GM23248 (cell line): ENCODE measurements at places on chromosomes 5 and 9.

- DNase-seq, result no peak
These were observed 132.2 kb upstream of the PTGER4 start for GRCh38 chr5:40547557-40547956.

GRCh38 chr5:103260951-103261350 is 2.4 kb downstream of the MACIR start:
- DNase-seq, result no peak

- peak; percentile 95 for DNase-seq
These were observed 15.6 kb upstream of the IRF1 start for GRCh38 chr5:132506094-132506692.

- no peak for DNase-seq
These were observed 265.3 kb downstream of the DOCK8 start for GRCh38 chr9:479971-480350.

- DNase-seq, result peak; percentile 20
These were observed 49.9 kb upstream of the JAK2 start for GRCh38 chr9:4935001-4935672.

DNA sequence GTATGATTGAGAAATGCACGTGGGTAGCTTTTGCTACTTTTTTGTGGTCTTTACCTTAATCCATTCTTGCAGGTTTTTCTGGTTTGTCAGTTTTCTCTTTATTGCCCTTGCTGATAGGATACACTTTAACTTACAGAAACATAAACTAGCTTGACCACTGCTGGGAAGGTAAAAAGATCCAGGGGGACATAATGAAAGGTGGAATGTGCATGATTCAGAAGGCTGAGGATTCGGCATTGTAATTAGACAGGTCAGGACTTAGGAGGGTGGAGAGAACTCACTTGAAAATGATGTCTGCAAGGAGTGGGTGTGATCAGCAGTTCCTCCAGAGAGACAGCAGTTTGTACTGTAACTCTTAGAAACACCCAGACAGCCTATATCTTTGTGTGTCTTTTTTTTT is 19.8 kb upstream of the TXNDC8 start:
- DNase-seq, result no peak

DNA sequence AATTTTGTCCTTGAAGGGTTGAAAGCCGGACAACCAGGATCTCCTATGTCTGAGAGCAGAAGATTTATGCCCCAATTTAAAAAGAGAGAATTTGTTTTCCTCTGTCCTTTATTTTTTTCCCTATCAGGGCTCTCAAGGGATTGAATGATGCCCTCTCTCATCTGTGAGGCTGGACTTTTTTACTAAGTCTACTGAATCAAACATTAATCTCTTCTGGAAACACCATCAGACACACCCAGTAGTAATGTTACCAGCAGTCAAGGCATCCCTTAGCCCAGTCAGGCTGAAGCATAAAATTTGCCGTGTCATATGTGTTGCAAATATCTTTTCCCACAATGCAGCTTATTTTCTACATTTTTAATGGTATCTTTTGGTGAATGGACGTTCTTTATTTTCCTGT is 1497.9 kb downstream of the MAT2B start:
- no peak for DNase-seq

DNA sequence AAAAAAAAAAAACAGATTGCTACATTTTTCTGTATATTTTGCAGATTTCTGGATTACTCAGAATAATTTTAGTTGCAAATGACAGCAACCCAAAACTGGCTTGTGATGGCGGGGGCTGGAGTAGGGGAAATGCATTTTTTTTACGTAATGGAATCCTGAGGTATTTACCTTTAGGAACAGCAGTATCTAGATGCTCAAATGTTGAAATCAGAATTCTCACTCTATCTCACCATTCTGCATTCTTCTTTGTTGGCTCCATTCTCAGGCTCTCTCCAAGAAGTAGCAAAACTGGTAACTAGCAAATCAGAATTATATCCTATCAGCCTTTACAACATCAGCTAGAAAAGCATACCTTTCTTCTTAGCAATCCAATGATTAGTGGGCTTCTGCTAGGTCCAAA is 554.3 kb downstream of the PRELID2 start:
- no peak for DNase-seq

- no peak for DNase-seq
These were observed 36.8 kb upstream of the ZNF354A start for GRCh38 chr5:178766936-178767912.

DNA sequence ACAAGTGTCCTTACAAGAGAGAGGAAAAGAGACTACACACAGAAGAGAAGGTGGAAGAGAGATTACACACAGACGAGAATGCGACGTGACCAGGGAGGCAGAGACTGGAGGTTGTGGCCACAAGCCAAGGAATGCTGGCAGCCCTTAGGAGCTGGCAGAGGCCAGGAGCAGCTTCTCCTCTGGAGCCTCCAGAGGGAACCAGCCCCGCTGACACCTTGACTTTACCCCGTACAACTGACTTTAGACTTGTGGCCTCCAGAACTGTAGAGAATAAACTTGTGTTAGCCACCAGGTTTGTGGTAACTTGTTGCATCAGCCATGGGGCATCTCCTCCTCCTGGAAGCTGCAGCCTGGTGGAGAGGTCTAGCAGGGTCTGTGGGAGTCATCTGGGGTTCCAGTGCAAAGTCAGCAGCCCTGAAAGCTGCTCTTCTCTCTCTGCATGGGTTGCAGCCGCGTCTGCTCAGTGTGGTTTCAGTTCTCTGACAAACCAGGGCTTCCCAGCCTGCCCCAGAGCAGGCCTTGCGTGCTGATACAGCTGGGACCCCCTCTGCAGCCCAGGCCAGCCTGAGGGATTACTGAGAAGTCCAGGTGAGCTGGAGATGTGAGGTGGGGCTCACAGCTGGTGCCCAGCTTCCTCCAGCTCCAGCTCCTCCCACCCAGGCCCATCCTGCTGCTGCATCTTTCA is 30.8 kb upstream of the CNOT6 start:
- no peak for DNase-seq

- no peak for DNase-seq
These were observed 120.6 kb upstream of the SARDH start for GRCh38 chr9:133858771-133859170.

- peak; percentile 38 for DNase-seq
These were observed 77.1 kb downstream of the HOMER1 start for GRCh38 chr5:79436821-79437220.

- DNase-seq, result no peak
These were observed 34.7 kb downstream of the INSL4 start for GRCh38 chr9:5265939-5266338.

GRCh38 chr5:11378461-11378860 is 525.8 kb downstream of the CTNND2 start:
- DNase-seq, result no peak

GRCh38 chr9:109912726-109913460 is 132.9 kb downstream of the PALM2AKAP2 start:
- peak; percentile 85 for DNase-seq

- no peak for DNase-seq
These were observed 52.2 kb upstream of the ANGPTL2 start for GRCh38 chr9:127174386-127175318.

GRCh38 chr9:108224716-108225115 is 631.1 kb downstream of the ACTL7B start:
- no peak for DNase-seq

DNA sequence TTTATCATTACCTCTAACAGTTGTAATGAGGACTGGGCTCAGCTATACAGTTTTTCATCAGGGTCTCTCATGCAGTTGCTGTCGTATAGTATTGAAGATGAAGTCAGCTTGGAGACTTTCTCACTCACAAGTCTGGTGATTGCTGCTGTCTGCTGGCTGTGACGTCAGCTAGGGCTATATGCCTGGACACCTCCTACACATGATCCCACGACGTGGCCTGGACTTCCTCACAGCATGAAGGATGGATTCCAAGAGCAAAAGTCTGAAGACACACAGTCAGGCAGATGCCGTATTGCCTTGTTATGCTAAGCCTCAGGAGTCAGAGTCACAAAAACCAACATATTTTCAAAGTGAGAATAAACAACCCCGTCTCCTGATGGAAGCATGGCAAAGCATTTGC is 193.3 kb downstream of the LURAP1L start:
- peak; percentile 31 for DNase-seq

DNA sequence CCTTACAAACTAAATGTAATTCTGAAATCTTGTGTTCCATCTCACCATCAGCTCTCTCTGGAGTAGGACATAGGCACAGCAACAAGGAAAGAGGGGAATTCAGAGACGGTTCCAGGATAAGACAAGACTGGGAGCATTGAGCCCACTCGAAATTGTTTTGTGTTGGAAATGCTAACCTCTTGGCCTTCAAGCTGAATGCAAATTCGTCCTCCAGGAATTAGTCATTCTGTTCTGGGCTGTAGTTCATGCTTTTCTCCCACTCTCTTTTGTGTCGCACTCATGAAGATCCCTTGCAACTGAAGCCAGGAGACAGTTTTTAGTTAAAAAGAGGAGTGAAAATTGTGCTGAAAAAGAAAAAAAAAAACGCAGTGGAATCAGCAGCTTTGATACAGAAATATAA is 121.7 kb upstream of the SEMA6A start:
- DNase-seq, result no peak

DNA sequence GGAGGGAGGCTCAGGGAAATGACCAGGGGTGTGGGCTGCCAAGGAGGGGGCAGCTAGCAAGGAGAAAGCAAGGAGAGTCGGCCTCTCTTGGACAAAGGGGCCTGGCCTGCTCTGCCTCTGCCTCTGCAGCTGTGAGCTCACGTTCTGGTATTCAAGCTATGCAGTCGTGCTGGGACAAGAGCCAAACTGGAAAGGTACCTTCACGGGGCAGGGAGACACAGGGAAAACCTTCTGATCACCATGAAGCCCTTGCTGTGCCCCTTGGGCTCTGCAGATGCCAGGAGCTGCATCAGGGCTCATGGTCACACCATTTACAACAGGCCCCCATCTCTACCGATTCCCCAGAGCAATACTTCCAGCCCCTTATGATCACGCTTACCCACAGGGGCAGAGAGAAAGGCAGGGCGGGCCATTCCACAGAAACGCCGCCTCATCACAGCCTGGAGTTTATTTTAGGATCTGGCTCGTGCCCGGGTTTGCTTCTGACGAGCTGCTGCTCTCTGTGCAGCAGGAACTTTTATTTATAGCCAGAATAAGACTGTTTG is 63.2 kb downstream of the PRRT1B start:
- DNase-seq, result peak; percentile 94

DNA sequence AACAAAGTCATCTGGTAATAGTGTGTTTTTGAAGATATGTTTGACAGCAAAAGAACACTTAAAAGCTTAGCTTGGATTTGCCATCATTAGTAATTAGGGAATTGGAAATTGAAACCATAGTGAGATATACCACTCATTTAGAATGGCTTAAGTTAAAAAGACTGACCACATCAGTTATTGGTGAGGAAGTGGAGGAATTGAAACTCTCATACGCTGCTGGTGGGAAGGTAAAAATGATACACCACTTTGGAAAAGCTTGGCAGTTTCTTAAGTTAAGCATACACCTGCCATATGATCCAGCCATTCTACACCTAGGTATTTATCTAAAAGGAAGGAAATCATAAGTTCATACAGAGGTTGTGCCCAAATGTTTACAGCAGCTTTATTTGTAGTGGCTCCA is 213.2 kb downstream of the TRIO start:
- DNase-seq, result no peak

- no peak for DNase-seq
These were observed 53.9 kb upstream of the ORM1 start for GRCh38 chr9:114269023-114269422.

- DNase-seq, result peak; percentile 69
These were observed 75.2 kb upstream of the FREM1 start for GRCh38 chr9:14985419-14985818.
